IMR-90 (cell line): ENCODE measurements at places on chromosomes 2 and 18. TPM values are rescaled to one million over a fixed set of nuclear protein-coding genes. Genes with fewer than 3 reads are reported as not detected.

- no peak for DNase-seq
These were observed 11.7 kb downstream of the PROC start for GRCh38 chr2:127429844-127430425.

DNA sequence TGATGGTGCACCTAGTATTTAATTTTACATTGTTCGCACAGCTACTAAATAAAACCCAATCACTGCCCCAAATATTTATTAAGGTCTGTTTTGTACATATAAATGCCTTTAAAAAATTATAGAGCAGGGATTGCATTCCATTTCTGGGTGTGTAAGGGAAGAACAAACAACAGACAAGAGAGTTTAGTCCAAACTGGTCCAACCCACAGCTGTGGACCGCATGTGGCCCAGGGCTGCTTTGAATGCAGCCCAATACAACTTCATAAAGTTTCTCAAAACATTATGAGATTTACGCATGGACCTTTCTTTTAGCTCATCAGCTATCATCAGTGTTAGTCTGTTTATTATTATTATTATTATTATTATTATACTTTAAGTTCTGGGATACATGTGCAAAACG is 114.8 kb upstream of the LRATD1 start:
- no peak for DNase-seq

DNA sequence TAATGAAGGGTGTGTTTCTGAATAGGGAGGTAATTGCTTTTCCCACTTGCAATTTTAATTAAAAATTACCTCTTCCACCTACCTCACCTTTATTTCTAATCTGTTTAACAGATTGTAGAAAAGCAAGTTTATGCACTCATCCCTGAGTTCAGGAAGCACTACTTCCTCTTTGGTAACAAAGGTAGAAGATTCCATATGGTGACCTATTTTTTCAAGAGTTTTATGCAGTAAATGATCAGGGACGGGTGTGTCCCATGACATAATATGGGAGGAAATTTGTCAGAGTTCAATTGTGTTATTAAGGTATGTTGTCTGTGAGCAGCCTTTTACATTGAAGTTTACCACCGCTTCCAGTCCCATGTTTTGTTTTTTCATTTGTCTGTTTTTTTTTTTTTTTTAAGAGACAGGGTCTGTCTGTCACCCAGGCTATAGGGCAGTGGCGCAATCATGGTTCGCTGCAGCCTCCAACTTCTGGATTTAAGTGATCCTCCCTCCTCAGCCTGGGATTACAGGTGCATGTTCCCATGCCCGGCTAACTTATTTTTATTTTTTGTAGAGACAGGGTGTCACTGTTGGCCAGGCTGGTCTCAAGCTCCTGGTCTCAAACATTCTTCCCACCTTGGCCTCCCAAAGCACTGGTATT is 68.2 kb downstream of the ASAP2 start:
- no peak for DNase-seq

GRCh38 chr2:151103551-151103950 is 158.1 kb downstream of the RBM43 start:
- no peak for DNase-seq

ATP6V1C2 gene
- polyA plus RNA-seq = 0.04 TPM in 1 of 2 replicates, not detected in the other

DLX1 gene
- 2.1 and 2.2 TPM in 2 replicates for polyA plus RNA-seq

TUBB8B gene
- polyA plus RNA-seq = not detected in 2 replicates
